Epithelial cell of prostate (primary cell): ENCODE measurements at places on chromosomes 1 and 21.

DNA sequence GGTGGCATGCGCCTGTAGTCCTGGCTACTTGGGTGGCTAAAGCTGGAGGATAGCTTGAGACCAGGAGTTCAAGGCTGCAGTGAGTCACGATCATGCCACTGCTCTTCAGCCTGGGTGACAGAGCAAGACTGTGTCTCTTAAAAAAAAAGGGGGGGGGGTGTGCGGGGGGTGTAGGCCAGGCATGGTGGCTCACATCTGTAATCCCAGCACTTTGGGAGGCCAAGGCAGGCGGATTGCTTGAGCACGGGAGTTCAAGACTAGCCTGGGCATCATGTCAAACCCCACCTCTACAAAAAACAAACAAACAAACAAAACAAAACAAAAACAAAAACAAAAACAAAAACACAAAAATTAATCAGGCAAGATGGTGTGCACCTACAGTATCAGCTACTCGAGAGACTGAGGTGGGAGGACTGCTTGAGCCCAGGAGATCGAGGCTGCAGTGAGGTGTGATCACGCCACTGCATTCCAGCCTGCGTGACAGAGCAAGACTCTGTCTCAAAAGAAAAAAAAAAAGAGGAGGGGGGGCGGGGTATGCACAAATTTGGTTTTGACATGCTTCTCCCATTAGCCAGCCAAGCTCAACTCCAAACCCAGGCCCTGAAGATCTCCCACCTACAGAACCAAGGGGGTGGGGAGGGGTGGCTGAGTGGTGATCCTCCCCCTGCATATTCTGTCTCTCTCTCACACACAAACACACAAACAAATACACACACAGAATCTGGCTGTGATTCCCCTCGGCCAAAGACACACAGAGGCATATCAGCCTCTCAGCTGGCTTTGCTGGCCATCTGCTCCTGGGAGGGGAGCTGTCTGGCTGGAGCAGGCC is 3.1 kb downstream of the PTAFR start:
- DNase-seq: no peak

- DNase-seq: no peak
These were observed 17.0 kb downstream of the KLHDC8A start for GRCh38 chr1:205339717-205340116.

DNA sequence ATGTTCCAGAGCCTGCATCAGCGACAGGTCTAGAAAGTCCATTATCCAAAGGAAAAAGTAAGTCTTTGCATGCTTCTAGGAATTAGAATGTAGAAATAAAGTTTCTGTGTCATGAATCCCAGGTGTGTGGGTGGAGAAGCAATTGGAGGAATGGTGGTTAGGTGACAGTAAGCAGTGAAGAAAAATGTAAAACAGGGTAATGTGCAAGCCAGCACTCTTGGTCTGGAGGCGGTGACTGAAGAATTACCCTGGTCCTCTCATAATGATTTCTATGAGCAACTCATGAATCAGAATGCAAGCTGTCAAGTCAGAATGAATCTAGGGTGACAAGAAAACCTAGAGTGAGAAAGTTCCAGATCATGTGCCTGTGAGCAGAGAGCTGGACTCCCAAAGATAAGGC is 33.6 kb downstream of the PLPPR4 start:
- no peak for DNase-seq

- no peak for DNase-seq
These were observed 79.5 kb upstream of the BACH1 start for GRCh38 chr21:29219165-29219770.

GRCh38 chr1:147351140-147351835 is 108.8 kb downstream of the CHD1L start:
- DNase-seq: no peak

DNA sequence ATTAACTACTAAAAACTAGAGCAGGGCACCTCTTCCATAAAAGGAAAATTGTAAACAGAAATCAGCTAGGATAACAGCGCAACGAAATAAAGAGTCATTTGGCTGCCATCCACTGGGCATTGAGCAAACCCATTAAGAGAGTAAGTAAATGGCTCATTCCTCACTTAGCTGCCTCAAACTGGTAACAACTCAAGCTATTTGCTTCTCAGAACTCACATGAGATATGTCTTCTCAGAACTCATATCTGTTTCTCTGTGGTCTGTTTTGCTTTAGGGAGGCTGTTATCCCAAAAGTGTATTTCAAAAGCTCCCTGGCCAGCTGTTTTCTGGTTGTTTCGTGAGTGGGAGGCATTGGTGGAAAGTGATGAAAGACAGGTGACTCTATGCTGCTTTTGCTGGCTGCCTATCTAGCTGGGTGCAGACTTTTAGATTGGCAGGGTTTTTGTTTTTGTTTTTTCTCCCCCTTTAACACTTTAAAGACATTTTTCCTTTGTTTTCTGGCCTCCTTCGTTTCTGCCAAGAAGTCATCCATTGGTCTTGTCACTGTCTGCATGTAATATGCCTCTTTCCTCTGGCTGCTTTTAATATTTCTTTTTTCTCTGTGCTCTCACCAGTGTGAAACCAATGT is 269.2 kb upstream of the RGS18 start:
- no peak for DNase-seq

DNA sequence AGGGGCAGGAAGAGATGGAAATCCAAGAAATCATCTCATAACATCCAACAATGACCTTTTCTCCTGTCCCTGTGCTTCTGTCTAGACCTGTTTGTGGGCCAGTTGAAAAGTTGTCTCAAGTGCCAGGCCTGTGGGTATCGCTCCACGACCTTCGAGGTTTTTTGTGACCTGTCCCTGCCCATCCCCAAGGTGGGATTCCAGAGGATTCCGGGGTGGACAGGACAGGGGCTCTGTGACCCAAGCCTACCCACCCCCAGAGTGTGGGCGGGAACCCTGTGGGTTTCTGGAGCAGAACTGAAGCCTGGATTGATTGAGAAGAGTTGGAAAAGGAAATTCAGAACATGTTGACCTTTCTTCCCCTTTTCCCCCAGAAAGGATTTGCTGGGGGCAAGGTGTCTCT is 2.4 kb upstream of the PPOX start:
- DNase-seq: no peak

DNA sequence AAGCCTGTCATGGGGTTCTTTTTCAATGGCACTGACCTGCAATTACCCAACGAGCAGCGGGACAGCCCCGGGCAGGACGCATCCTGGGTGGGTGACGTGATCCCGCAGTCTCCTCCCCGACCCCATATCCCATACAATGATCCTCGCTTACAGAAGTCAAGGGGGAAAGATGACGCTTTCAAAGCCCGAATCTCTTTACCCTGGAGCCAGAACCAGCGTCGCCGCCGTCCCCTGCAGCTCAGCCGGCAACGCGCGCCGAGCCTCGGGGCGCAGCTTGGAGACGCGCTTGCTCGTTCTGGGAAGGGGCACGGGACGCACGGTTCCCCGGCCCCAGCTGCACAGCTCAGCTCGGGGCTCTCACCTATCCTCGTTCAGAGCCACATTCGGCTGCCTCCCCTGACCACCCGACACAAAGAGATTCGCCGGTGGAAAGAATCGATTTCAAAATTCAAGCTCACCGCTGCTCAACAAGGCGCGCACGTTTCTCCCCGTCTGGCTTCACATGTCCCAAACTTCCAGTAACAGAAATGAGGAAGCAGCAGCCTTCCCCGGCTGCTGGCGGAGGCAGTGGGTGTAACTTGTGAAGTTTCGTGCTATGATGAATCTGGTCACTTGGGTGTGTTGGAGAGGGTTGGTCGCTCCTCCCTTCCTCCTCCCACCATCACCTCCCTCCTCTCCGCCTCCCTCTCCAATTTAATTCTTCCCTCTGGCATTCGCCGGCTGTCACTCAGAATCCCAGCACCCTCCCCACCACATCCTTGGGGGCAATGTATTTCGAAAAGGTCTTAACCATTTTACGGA is at the start of gene TIAM1:
TIAM1 (minus strand) TSS at position 582 of the 801 bp plus-strand sequence. CDS start 77,289 bp downstream, outside the sequence.
- DNase-seq: peak; percentile 81

DNA sequence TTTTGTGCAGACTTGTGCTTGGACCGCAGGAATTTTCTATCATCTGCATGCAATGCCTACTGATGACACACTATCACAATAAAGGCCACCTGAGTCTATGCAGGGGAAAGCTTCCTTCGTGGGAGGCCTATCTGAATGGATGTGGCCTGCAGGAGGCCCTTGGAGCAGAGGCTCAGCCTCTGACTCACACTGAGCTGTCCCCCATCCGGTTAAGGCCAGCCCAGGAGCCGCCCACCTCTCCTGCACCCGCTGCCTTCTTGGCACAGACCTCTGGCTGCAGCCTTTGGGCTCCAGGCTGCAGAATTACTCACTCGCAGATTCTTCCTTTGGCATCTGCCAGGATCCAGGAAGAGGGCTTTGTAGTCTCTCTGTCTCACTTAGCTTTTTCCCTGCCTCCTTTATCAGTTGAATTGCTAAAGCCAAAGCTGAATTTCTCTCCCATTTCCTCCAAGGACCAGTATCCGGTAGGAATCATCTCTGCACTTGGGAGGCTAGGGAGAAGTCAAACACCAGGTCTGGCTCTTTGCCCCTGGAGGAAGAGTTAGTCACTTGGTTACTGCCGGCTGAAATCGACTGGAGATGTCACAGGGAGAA is 65.1 kb upstream of the JUN start:
- DNase-seq: peak; percentile 97

DNA sequence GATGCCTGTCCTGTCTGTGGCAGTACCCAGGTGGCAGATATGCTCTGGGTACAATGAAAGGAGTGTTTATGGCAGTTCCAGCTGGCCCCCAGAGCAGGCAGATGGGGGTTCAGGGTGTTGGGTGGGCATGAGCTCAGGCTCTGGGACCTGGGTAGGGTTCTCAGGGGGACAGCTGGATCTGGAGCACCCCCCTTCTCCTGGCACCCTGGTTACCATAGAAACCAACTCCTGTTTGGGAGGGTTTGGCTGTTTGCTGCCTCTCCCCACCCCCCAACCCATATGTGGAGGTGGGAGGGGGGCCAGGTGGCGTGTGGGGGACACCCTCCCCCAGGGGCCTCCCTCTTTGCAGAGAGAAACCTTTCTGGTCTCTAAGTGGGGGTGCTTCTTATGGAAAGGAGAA is 7.1 kb downstream of the FOXO6 start:
- DNase-seq: no peak

DNA sequence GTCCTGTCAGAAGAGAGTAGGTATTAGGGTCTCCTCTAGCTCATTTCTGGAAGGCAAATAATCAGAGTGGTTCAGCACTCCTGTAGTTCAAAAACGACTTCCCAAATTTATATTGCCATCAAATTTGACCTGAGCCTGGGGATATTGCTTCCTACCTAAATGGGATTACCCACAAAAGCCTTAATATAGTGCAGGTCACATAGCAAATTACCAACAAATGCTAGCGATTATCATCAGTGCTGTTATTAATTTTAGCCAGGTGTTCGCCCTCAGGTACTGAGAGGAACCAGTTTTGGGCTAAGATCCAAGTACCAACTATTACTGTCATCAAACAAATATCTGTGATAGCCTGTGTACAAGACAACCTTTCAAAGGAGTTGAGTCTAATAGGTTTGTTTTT is 661.8 kb upstream of the PTBP2 start:
- DNase-seq: no peak

GRCh38 chr1:118322331-118322730 is 137.3 kb upstream of the SPAG17 start:
- no peak for DNase-seq

DNA sequence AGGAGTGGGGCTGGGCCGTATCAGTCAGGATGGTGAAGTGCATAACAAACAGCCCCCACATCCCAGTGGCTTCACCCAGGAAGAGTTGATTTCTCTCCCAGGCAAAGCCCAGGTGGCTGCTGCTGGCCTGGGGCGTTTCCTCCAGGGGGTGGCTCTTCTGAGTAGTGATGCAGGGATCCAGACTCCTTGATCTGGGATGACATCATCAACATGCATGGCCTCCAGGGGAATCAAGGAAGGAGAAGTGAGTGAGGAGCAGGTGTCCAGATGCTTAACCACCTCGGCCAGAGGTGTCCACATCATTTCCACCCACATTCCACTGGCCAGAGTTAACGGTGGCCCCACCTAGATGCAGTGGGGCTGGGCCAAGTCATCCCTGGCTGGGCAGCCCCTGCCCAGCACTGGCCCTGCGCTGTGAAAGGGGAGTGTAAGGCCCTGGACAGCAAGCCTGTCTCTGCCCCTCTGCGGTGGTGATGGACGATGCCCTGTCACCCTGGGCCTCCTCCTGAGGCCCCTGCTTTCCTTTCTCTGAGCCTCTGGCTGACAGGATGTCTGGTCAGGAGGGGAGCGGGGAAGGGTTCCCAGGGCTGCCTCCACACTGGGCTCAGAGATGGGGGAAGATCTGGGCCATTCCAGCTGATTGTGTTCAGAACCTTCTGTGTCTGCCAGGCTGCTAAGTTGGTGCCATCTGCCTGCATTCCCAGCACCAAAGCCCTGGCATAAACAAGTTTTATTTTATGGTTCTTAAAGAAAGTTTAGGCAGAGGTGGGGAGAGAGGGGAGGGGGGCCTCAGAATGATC is 598.2 kb downstream of the MATN1 start:
- no peak for DNase-seq

DNA sequence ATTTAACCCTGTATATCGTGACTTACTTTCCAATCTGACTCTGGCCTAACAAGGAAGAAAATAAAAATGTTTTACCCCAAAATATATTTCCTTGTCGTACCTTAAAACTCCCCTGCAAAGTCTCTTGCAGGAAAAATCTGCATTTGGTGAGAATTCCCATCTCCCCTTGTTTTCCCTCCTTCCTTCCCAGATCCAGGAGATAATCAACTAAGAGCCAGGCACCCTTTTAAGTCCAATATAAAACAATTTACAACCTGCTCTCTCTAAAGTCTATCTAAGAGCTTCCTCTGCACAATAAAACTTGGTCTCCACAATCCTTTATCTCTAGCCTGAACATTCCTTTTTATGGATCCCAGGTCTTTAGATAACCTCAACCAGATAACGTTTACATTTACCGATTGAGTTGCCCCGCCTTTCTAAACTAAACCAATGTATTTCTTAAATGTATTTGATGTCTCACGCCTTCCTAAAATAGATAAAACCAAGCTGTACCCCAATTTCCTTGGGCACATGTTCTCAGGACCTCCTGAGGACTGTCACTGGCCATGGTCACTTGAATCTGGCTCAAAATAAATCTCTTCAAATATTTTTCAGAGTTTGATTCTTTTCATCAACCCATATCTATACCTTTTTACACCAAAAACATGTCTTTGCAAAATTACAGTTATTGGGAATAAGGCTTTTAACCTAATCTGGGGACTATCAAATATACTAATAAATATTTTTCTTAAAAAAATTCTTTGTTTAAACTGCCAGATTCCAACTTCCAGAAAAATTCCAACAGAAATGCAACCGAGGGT is 993 bp downstream of the DDX59 start:
- DNase-seq: no peak

GRCh38 chr21:33197496-33197895 is 32.2 kb upstream of the IFNAR2 start:
- DNase-seq: no peak

- no peak for DNase-seq
These were observed 135.2 kb upstream of the COL11A1 start for GRCh38 chr1:103243481-103243880.

DNA sequence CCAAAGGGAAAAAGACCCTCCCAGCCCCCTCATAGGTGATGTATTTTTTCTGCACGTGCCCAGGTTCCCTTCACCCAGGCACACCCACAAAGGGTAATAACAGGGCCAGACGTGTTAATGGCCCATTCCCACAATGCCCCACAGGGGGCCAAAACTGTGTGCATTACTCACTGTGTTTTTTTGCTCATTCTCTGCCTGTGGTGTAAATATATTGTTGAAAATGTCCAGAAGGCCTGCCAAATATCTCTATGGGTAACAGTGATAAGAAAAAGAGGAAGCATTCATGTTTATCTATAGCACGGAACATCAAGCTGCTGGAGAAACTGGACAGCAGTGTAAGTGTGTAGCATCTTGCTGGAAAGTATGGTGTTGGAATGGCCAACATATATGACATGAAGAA is 21.9 kb downstream of the RHEX start:
- no peak for DNase-seq
